Left ventricle myocardium inferior (tissue), 1 donor: ENCODE measurements at places on chromosomes 7 and 10. TPM values are rescaled to one million over a fixed set of nuclear protein-coding genes. Genes with fewer than 3 reads are reported as not detected.

TDRD1 gene
- total RNA-seq: 1.9 TPM

TRPV6 gene
- total RNA-seq: not detected

- no peaks in the 10 kb centered on the region for H3K27me3 ChIP-seq
- DNase-seq: no peak
- H3K36me3 ChIP-seq: no peaks in the 10 kb centered on the region
Measured at GRCh38 chr7:111290419-111290818, 199.5 kb downstream of the LRRN3 start.

- no peaks in the 10 kb centered on the region for H3K27me3 ChIP-seq
- H3K4me3 ChIP-seq: no peak overlapping the region
- no peaks in the 10 kb centered on the region for H3K36me3 ChIP-seq
- H3K27ac ChIP-seq: no peak overlapping the region
- H3K4me1 ChIP-seq: no peaks in the 10 kb centered on the region
- no peak for DNase-seq
Measured at GRCh38 chr7:48077423-48077822, 11.6 kb upstream of the UPP1 start.
